Fibroblast of the aortic adventitia (primary cell): ENCODE measurements at places on chromosomes 13 and 19. TPM values are rescaled to one million over a fixed set of nuclear protein-coding genes. Genes with fewer than 3 reads are reported as not detected.

Gene MIR17HG
- total RNA-seq = 4.7 and 8.8 TPM in 2 replicates

Gene PSG6
- not detected in 2 replicates for total RNA-seq

Gene PPFIA3
- 0.99 and 2.4 TPM in 2 replicates for total RNA-seq

Gene RTBDN
- total RNA-seq = not detected in 2 replicates

Gene GPR4
- total RNA-seq = 0.16 TPM in 1 of 2 replicates, not detected in the other

Gene HSPB6
- total RNA-seq = 297 and 713 TPM in 2 replicates

Gene CRLF1
- 16.5 and 69.1 TPM in 2 replicates for total RNA-seq

Gene ZNF836
- total RNA-seq = 11.3 and 11.8 TPM in 2 replicates

Gene TPTE2
- not detected in 2 replicates for total RNA-seq

Gene NFIX
- total RNA-seq = 68.0 and 160 TPM in 2 replicates

Gene SOX1
- not detected in 2 replicates for total RNA-seq

Gene IGFL1
- not detected in 2 replicates for total RNA-seq

- DNase-seq = peak; percentile 5
These were observed 10.4 kb downstream of the XAB2 start for GRCh38 chr19:7618771-7619510.

DNA sequence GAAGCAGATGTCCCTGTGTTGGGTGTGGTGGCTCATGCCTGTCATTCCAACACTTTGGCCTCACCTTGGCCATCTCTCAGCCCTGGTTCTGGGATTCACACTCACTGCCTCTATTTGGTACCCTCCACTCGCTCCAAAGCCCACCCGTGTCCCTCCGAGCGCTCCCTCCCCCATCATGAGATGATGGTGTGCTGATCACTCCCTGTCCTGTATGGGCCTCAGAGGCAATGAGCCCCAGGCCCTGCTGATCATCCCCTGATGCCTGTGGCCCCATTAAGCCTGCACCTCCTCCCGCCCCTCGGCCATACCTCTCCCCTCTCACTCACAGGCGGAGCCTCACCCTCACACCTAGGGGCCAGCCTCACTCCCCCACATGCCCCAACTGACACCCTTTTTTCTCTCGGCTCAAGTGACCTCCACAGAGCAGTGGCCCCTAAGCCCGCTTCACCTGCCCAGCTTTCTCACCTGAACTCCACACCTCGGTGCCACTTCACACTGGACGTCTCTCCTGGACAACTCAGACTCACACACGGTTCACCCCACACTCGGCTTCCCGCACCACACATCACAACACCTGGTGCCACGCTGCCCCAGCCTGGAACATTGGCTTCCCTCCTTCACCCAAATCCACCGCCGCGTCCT, 114.5 kb downstream of the STK24 start:
- no peak for DNase-seq

- DNase-seq = peak; percentile 1
These were observed 629.1 kb downstream of the LIG4 start for GRCh38 chr13:107586216-107586615.

DNA sequence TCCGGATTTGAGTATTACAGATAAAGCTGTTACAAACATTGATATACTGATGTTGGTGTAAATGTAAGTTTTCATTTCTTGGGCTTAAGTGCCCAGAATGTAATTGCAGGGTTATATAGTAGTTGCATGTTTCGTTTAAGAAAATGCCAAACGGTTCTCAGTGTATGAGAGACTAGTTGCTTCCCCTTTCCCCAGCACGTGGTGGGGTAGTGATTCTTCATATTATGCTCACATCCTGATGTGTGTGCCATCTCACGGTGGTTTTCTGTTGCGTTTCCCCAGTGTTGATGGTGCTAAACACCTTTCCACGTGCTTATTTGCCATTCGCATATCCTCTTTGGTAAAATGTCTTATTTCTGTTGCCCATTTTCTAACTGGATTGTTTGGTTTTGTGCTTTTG, 34.7 kb upstream of the F7 start:
- no peak for DNase-seq

DNA sequence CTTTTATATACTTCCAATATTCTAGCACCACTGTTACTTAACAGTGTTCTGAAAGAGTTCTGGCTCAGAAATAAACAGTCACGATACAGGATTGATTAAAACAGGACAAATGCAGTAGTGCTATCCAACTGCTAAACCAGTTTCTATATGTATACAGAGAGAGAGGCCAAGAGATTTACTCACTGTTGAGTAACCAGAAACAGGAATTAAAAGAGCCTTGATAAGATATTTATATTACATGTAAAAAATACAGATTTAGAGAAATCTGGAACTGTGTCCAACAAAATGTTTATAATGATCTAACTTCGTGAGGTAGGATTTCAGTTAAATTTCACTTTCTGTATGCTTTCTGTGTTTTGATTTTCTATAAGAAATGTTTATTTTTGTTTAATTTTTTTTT, 116.6 kb downstream of the CDK8 start:
- DNase-seq = no peak

DNA sequence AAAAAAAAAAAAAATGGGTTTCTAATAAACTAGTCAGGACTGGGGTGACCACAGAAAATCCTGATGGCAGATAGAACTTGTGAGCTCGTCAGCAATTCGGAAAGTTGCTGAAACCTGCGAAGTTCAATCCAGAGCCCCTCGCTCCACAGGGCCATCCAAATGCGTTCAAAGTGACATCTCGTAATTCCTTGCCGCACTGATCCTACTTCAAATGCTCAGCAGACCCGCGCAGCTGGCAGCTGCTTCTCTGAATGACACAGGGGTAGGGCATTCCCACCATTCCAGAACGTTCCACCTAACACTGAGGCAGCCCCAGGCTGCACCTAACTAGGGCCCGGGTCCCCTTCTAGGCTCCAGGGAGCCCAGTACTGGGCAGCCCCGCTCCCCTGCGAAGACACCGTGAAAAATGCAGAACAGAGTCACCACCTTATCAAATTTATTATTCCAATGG, 4.8 kb upstream of the DAPK3 start:
- no peak for DNase-seq

GRCh38 chr13:84362777-84363176, 480.5 kb upstream of the SLITRK1 start:
- peak; percentile 40 for DNase-seq

GRCh38 chr13:84137292-84137691, 255.0 kb upstream of the SLITRK1 start:
- DNase-seq = peak; percentile 10

DNA sequence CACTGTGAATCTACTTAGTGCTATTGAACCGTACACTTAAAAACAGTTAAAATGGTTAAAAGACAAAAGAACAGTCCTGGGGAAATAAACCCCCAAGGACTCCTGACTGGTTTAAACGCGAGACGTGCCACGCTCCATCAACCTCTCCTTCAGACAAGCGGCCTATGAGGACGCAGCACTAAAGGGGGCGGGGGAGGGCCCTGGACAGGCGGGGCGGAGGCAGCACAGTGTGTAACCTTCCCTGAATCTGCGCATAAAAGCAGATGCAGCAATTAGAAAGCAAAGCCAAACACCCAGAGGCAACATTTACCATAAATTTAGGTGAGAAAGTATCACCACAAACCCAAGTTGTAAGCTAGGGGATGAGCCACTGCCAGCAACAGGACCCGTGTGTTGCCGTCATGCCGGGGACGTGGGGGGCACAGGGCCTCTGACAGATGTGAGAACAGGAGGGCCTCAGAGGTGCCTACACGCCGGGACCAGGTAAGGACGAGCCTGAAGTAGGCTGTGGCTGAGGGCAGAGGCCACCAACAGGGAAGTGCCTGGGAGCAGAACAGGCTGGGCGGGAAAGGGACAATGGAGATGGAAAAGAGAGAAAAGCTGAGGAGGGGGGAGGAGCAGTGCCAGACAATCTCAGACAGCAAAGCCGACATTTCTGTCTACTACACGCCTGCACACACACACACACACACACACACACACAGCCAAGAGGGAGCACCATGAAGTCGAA, 15.3 kb upstream of the ADPRHL1 start:
- DNase-seq = no peak

DNA sequence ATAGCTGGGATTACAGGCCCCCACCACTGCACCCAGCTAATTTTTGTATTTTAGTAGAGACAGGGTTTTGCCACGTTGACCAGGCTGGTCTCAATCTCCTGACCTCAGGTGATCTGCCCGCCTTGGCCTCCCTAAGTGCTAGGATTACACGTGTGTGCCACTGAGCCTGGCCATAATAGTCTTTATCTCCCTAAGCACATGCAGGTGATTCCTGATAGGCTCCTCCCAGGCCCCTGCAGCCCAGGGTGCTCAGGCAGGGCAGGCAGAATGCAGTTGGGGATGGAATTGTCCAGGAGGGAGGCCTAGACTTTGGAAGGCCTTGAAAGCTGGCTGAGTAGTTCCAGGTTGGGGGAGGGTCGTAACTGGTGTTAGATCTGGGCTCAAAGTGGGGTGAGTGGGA, 8.5 kb downstream of the ZNF526 start:
- no peak for DNase-seq

GRCh38 chr13:33717775-33718174, 100.2 kb upstream of the RFC3 start:
- peak; percentile 16 for DNase-seq

DNA sequence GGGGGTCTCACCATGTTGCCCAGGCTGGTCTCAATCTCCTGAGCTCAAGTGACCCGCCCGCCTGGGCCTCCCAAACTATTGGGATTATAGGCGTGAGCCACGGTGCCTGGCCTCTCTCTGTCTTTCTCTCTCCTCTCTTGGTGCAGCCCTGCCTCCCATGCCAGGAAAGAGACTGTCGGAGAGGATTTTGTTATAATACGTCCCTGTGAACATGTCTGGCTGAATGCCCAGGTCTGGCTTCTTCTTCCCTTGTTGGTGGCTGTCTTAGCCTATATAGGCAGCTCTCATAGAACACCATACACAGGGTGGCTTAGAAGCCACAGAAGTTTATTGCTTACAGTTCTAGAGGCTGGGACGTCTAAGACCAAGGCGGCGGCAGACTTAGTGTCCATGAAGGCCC, 46.4 kb downstream of the PEX11G start:
- DNase-seq = no peak

DNA sequence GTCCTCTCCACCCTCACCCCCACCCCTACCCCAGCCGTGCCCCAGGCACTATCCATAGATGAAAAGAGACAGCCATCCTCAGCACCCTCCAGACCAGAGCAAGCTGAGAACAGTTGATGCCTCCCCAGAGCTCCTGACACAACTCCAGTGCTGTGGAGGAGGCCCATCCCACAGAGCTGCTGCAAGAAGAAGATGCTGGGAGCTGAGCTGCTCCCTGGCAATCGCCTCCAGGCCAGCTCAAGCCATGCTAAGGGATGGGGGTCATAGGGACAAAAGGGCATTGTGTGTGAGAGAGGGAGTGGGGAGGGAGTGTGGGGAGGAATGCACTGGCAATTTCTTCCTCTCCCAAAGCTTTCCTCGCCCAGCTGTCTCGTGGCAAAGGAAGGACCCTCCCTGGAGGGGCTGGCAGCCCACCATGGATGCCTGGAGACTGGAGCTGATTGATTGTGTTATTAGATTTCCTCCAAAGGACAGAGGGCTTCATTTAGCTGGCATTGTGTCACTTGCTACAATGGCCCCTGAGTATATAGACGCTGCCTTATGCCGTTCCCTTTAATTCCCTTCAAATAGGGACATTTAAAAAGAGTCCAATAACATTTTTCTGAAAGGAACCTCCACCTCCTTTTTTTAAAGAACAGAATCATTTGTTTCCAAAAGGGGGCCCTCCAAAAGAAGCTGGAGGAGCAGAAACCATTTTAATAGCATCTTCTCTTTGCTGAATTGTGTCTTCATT, 476.4 kb downstream of the FOXO1 start:
- peak; percentile 25 for DNase-seq

DNA sequence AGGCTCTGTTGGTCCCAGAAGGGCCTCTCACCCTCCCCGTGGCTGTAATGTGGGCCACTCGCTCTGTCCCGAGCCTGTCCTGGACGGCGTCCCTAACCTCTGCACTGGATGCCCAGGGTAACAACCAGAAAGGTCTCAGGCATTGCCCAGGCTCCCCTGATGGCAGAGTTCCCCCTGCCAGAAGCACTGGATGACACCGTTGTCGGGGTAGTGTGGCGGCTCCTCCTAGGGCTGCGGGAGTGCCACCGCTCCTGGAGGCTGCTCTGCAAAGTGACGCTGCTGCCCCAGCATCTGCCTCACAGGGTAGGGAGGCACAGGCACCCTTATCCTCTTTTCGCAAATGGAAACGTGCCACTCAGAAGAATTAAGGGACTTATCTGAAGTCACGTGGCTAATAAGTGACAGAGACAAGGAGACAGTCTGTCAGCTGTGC, 32.0 kb downstream of the MPHOSPH8 start:
- no peak for DNase-seq

DNA sequence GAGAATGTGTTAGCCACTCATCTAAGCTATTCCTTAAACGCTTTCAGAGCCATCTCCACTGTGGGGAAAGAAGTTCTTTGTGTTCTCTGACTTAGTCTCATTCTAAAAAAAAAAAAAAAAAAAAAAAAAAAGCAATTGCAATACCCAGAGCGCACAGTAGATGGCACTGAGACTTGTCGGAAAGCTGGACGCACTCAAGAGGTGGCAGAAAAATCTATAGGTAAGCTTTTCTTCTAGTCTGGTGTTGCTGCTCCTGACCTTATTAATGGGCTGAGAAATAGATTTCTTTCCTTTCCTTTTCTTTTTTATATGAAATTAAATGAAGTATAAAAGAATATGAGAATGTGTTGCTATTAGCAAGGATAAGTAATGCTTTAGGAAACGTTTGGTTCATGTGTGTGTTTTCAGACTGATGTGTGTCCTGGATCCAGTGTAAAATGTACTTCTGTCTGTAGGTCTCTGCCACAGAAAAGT, 4.7 kb upstream of the GJB2 start:
- DNase-seq = peak; percentile 72

DNA sequence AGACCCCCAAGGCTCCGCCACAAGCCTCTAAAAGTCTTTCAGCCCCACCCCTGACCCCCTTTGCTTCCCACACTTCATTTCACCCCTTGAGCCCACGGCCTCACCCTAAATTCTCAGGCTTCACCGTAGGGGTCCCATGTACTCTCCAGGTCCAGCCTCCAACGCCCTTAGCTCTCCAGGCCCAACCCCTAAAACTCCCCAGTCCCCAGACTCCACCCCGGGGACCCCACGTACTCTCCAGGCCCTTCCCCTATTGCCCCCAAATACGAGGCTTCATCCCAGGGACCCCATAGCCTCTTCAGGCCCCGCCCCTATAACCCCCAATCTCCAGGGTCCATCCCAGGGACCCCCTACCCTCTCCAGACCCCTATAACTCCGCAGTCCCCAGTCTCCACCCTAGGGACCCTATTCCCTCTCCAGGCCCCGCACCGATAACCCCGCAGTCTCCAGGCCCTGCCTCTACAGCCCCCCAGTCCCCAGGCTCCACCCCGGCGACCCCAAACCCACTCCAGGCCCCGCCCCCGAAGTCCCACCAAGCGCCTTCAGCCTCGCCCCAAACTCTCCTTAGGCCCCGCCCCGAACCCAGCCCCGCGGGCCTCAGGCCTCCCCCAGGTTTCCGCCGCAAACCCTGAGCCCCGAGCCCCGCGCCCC, 619 bp downstream of the MED16 start:
- no peak for DNase-seq

GRCh38 chr19:3958836-3959765, 11.8 kb downstream of the DAPK3 start:
- no peak for DNase-seq

DNA sequence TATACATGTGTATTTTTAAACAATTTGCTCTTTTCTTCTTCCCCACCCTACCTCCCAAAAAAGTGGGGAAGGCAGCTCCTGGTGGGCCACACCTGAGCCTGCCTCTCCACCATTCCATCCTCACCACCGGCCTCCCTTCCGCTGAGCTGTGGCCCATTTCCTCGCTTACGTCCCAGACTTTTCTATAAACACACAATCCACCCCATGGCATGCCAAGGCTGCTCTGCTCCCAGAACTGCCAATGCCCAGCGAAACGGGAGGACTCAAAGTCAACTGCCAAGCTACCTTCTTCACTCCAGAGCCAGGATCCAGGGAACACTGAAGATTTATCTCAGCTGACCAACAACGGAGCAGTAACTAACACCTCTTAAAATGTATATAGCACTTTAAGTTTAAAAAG, 2.8 kb downstream of the N4BP2L1 start:
- DNase-seq = no peak
